NCI-H446 (cell line): ENCODE measurements at places on chromosomes 4 and X.

DNA sequence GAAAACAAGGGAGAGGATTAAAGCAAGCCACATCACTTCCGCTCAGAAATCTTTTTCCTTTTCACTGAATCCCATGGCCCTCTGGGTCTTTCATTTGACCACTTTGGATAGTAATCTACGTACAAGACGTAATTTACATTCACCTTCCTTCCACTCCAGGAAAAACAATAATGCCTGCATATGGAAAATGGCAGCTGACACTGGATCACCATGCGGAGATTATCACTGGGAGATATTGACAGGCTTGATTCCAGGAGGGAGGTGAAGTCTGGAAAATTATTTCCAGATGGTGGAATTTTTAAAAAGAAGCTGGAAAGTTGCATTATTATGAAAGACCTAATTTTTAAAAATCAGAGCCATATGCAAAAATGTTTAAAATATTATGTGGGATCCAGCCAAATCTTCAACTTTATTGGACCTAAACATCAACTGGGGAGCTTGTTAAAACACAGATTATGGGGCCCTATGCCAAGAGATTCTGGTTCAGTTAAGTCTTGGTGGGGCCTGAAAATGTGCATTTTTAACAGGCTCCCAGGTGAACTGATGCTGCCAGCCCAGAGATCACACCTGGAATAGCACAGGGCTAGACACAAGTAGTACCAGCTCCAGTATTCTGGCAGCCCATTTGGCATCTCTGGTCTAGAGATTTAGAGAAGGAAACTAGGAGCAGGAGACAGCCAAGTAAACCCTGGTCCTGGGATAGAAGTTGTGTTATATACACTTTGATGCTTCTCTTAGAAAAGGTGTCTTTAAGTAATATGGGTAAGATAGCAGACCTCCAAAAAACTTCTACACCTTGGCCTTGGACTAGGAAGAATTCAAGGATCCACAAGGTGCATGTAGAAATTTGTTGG lies 290.3 kb upstream of the LDB2 start:
- DNase-seq: no peak

- DNase-seq: peak; percentile 81
These were observed 63.4 kb downstream of the FHDC1 start for GRCh38 chr4:152999346-153000075.

GRCh38 chrX:154369449-154370299 lies 4.8 kb downstream of the FLNA start:
- peak; percentile 57 for DNase-seq

GRCh38 chr4:41939016-41939626 lies 3.9 kb downstream of the TMEM33 start:
- DNase-seq: no peak

GRCh38 chr4:139734875-139735380 lies 69.3 kb downstream of the MGST2 start:
- DNase-seq: peak; percentile 90

GRCh38 chr4:135382280-135382959 lies 1180.8 kb upstream of the PABPC4L start:
- no peak for DNase-seq

- DNase-seq: no peak
These were observed 155.7 kb upstream of the SCML1 start for GRCh38 chrX:17581641-17582040.

- DNase-seq: no peak
These were observed 161.9 kb downstream of the RELL1 start for GRCh38 chr4:37524267-37524666.

DNA sequence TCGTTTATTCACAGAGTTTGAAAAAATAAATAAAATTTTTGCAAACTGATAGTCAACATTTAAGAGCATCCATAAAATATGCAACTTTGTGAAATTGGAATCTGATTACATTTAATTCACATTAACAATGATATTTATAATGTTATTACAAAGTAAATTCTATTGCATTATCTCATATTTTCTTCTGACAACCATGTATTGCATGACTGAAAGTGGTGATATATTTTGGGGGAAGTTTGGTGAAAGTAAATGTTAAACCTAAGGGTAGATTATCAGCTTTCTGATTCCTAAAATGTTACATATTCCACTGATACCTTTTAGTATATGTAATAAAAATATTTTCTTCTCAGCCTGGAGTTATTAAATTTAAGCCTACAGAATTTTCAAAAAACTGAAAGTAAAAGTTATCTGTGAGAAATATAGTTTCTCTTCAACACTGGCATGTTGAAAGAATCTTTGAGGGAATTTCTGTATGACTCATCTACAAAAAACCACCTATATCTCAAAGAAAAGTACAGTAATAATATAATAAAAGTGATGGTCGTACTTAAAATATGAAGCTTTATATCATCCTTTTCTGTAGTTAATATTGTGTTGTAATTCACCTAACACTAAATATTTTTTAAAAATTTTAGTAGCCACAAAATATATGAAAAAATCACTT lies 1179.6 kb upstream of the PCDH7 start:
- DNase-seq: no peak

DNA sequence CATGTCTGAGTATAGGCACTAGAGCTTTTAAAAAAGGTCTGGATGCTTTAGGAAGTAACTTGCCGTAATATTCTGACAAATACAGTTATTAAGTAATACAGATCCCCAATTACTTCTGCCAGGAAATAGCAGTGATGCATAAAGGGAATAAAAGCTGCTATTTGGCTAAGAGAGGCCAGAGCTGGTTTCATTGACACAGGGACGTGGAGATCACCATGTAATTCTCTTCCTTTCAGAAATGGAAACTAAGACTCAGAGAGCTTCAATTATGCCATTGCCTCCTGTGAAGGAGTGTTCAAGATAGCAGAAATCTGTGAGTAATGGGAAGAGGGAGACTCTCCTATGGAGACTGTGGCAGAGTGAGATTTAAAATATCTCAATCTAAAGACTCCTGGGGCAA lies 238.1 kb downstream of the SLITRK2 start:
- no peak for DNase-seq
